Activated CD4-positive, CD25-positive, alpha-beta regulatory T cell (primary cell): ENCODE measurements at places on chromosomes 3 and 15.

- no peak for DNase-seq
These were observed 182.9 kb downstream of the IL5RA start for GRCh38 chr3:2927259-2927658.

- no peak for DNase-seq
These were observed 609.2 kb upstream of the ZNF385D start for GRCh38 chr3:22360164-22360563.

DNA sequence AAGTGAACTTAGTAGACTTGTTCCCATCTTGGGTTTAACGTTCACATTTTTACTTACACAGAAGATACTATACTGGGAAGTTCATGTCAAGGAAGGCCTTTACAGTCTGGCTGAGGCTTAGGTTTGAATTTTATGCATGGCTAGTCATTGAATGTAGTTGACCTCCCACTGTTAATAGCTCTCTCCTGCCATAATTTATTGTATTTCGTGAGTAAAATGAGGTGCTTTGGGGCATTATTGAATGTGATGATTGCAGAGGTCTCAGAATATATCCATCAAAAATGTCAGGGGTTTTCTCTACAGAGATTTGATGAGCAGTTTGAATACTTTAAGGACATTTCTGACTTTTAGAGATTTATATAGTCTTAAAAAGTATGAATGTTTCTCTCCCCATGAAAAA lies 356.6 kb upstream of the GRM7 start:
- no peak for DNase-seq

GRCh38 chr15:64305261-64305660 lies 50.7 kb downstream of the CSNK1G1 start:
- no peak for DNase-seq

DNA sequence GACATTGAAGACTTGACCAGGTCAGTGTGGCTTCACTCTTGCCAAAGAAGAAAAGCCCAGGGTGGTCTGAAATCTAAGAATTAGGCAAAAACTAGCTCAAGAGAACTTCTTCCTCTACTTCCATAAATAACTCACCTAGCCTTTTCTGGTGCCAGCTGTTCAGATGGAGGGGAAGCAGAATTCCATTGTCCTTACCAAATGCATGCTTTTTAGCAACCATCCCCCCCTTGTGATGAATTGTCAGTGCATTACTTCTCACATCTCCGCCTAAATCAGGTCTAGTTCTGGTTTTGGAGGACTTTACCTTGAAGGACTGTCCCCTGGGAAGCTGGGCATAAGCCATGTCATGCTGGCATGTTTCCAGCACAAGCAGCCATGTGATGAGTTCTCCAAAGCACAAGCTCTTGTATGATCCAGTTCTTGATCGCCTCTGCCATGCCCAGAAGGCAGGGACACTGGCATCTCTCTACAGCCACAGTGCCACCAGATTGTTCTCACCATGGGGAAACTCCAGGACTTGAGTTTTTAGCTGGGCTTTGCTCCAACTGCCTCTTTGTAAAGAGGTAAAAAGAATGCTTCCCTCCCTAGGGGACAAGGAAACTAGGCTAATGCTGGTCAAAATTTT lies 96.4 kb upstream of the IL12A start:
- no peak for DNase-seq

DNA sequence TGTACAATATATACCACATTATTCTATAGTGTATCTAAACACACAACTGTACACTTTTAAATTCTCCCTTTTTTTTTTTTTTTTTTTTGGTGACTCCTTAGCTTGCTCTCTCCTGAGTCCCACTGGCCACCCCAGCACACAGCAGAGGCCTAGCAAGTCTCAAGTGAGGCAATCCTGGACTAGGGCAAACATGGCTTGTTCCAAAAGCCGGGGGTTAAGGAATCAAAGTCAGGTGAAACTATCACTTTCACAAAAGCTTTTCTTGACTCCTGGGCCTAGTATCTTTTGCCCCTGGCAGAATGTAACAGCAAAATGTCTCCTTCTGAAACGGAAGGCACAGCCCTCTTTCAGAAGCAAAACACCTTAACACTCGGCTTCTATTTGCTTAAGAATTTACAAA lies 5.8 kb downstream of the EOMES start:
- no peak for DNase-seq

DNA sequence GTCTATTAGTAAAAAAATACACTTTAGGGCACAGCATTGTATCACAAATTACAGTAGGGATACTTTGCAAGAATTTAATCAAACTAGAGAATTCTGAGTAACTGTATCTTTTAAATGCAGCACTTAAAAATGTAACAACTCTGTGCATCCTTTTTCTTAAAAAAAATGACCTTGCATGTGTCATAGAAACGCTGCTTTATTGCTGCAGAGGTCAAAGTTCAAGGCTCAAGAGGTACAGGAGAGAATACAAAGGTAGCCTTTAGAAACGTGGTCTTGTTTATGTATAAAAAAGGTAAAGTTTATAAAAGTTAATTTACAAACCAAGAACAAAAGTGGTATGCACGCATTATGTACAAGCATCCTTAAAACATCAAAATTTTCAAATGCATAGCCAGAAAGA lies 122.0 kb downstream of the TJP1 start:
- no peak for DNase-seq

GRCh38 chr3:172694573-172695246 lies 16.2 kb downstream of the NCEH1 start:
- DNase-seq: no peak

- DNase-seq: no peak
These were observed 17.9 kb downstream of the GRIP2 start for GRCh38 chr3:14522129-14522691.

GRCh38 chr3:153414982-153415381 lies 253.0 kb downstream of the RAP2B start:
- no peak for DNase-seq

DNA sequence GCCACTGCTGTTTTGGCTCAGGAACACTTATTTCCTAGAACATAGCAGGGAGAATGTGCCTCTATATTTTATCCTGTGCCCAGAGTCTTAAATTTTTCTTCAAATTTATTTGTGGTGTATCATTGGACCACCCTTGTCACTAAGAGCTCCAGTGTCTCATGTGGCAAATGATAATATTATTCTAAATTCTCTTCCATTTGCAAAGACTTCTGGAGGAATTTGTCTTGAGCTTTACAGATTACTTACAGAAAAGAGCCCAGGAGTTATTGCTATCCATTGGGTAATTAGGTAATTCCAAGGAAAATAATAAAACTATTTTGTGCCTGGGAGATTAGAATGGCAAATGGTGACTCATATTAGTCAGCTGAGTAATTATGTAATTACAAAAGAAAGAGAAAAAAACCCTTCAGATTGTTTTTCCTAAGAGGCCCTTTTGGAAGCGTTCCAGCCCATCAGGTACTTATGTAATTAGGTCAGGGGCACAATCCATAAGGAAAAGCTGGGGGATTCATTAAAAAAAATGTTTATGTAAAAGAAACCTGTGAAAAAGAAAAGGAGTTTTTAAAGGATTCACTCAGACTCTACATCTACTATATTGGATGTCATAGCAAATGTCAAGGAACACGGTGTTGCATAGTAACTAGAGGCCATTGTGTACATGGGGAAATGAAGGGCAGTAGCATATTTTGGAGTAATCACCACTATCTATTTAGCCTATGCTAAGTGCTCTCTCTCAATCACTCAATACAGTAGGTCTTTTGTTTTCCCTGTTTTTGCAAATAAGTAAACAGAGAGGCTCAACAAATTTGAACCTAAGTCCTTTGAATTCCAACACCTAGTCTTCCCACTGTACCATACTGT lies 380.9 kb upstream of the RARB start:
- no peak for DNase-seq
